ENCODE measurements at places on chromosomes 11 and 22.
A peak's percentile ranks its signal among the peaks of the same experiment; 100 is the strongest.

- peak; percentile 93 for DNase-seq
- H3K4me1 ChIP-seq, result peaks cover 21% of the 10 kb centered on the region
- no peaks in the 10 kb centered on the region for H3K27me3 ChIP-seq
Measured at GRCh38 chr11:63887386-63887999, 29.5 kb downstream of the RCOR2 start.

GRCh38 chr22:28656181-28656580 is 23.5 kb downstream of the TTC28 start:
- no peak overlapping the region for H3K4me3 ChIP-seq
- peak; percentile 45 for DNase-seq
- no peak overlapping the region for H3K27ac ChIP-seq
- H3K4me1 ChIP-seq, result no peaks in the 10 kb centered on the region

DNA sequence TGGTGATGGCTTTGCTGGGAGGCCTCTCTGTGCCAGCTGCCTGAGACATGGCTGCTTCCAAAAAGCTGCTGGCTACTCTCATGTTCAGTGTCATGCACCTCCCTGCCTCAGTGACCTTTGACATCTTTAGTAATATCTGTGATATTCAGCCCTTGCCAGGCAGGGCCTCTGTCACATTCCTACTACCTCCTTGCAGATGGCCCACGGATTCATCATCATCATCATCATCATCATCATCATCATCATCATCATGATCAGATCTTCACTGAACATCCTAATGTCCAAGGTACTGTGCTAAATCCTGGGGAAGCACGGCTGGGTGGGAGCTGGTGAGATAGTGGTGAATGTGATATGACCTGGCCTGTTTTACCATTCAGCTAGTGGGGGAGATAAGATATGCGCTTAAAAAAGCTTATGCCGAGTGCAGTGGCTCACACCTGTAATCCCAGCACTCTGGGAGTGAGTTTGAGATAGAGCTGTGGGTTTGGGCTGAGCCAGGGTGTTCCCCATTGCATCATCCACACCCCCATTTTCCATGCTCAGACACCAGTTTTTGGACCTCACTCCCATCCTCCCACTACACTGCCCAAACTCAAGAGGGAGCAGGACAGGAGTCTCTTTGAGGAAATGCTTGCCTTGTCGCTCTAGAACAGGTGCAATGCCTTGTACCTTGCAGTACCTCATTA is 17.1 kb upstream of the TMPRSS13 start:
- H3K4me3 ChIP-seq, result no peak overlapping the region
- H3K27me3 ChIP-seq, result no peaks in the 10 kb centered on the region
- no peaks in the 10 kb centered on the region for H3K36me3 ChIP-seq
- H3K27ac ChIP-seq, result no peak overlapping the region
- no peaks in the 10 kb centered on the region for H3K4me1 ChIP-seq

DNA sequence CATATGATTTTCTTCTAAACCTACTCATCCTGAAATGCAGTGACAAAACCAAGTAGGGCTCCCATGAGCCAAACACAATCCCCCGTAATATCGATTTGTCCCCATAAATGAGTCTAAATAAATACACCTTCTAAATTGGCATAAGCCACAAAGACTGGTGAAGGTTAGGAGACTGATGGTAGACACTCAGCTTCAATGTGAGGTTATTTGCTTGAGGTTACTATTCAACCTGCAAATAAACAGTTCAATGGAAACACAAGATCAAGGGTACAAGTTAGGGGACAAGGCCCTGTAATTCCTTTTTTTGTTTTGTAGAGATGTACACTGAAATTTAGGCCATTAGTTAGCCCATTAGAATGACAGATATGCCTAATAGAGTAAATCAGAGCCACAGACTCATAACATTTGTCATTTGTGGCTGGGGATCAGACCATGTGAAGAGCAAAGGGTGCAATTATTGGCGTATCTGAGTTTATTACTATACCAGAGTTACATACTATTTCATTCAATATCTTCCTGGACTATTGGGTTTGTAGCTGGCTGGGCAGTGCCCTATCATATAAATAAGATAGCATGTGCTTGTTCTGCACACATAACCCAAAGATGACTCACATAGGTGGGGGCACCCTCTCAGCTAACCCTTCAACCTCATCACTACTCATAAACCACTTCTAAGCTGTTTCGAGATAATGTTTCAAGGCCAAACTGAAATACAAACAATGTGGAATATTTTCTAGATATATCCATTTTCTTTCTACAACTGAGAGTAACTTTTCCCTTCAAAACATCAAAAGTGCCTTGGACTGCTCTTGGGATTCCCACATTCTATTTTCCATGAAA is 695.3 kb downstream of the KCNA4 start:
- H3K27me3 ChIP-seq, result no peaks in the 10 kb centered on the region
- no peak for DNase-seq
- H3K4me3 ChIP-seq, result no peak overlapping the region
- H3K27ac ChIP-seq, result no peak overlapping the region
- no peaks in the 10 kb centered on the region for H3K4me1 ChIP-seq

DNA sequence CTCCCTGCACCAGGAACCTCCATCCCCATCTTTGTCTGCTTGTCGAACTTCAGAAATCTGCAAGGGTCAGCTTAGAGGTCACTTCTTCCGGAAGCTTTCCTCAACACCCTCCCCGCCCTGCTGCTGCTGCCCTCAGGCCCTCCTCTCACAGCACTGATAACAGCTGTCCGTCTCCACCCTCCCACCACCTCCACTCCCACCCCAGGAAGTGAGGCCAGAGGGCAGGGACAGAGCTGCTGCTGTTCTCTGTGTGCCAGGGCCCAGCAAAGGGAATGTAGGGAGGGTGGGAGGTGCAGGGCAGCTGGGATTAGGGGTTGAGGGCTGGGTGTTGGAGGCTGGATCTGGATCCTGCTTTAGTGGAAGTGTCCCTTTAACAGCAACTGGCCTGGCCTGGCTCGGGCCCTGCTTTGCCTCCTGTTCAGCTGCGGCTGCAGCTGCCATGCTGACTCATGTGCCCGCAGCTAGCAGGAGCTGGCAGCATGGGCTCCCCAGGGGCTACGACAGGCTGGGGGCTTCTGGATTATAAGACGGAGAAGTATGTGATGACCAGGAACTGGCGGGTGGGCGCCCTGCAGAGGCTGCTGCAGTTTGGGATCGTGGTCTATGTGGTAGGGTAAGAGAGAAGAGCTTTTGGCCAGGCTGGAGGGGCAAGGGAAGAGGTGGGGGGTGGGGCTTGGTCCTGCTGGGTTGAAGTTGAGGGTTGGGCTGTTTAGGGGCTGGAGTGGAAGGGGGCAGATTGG is at the start of gene P2RX6:
TSS of gene P2RX6 (plus strand) at position 440 of the 740 bp plus-strand sequence. CDS start at position 450, 10 bp downstream.
- peaks cover 5% of the 10 kb centered on the region for H3K4me1 ChIP-seq
- no peaks in the 10 kb centered on the region for H3K27me3 ChIP-seq
- no peaks in the 10 kb centered on the region for H3K36me3 ChIP-seq

DNA sequence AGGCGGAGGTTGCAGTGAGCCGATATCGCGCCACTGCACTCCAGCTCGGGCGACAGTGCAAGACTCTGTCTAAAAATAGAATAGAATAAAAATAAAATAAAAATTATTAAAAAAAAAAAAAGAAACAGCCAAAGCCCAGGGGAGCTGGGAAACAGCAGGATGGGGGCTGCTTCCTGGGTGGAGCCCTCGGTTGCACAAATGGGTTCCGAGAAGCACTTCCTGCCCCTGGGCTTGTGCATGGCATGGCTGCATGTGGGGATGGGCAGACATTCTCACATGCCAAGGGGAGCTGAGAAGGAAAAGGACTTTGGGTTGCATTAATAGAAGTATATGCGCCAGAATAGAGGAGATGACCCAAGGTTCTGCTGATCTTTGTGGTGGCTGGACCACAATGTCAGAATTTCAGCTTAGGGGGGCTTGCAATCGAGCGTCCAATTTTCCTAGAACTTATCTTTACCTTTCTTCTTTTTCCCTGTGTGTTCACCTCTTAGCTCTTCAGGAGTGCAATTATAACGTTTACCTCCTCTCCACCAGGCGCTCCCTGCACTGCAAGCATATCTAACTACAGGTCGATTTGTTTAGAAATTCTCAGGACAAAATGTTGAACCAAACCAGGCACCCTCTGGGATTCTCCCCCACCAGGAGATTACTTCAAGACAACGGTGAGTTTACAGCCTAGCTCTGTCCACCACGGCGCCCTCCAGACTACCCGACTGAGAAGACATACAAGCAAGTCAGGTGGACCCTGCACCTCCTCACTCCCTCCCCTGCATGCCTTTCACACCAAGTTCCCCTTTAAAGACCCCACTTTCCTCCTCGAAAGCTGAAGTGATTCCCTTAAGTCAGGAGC is 53.2 kb downstream of the SHISAL1 start:
- no peak for DNase-seq
- no peak overlapping the region for H3K27ac ChIP-seq
- no peaks in the 10 kb centered on the region for H3K27me3 ChIP-seq
- no peaks in the 10 kb centered on the region for H3K36me3 ChIP-seq

- DNase-seq, result no peak
- no peak overlapping the region for H3K4me3 ChIP-seq
- H3K4me1 ChIP-seq, result no peaks in the 10 kb centered on the region
- H3K27me3 ChIP-seq, result no peaks in the 10 kb centered on the region
Measured at GRCh38 chr11:87031433-87032170, 6.1 kb upstream of the TMEM135 start.

GRCh38 chr11:110762590-110762989 is 50.4 kb upstream of the ARHGAP20 start:
- H3K27ac ChIP-seq, result no peak overlapping the region
- no peak for DNase-seq
- H3K4me3 ChIP-seq, result no peak overlapping the region
- peaks cover 1% of the 10 kb centered on the region for H3K27me3 ChIP-seq
- no peaks in the 10 kb centered on the region for H3K36me3 ChIP-seq

DNA sequence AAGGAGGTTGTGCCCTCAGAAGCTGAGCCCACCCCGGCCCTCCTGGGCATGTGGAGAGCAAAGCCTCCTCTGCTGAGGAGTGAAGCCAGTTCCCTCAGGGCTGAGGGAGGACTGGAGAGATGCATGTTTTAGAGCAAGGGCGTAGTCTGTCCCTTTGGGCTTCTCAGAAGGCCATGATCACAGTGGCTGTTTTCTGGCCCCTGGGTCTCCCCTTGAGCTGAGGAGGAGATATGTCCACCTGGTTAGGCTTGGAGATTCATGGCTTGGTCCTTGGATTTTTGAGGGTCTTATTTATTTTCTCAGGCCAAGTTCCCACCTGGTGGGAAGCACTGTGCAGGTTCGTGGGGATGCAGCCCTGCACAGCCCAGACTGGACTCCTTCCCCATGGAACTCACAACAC is 46.5 kb upstream of the THY1 start:
- no peaks in the 10 kb centered on the region for H3K27me3 ChIP-seq
- H3K27ac ChIP-seq, result no peak overlapping the region
- no peak for DNase-seq
- H3K36me3 ChIP-seq, result no peaks in the 10 kb centered on the region
- H3K4me3 ChIP-seq, result no peak overlapping the region
- H3K4me1 ChIP-seq, result peaks cover 3% of the 10 kb centered on the region

DNA sequence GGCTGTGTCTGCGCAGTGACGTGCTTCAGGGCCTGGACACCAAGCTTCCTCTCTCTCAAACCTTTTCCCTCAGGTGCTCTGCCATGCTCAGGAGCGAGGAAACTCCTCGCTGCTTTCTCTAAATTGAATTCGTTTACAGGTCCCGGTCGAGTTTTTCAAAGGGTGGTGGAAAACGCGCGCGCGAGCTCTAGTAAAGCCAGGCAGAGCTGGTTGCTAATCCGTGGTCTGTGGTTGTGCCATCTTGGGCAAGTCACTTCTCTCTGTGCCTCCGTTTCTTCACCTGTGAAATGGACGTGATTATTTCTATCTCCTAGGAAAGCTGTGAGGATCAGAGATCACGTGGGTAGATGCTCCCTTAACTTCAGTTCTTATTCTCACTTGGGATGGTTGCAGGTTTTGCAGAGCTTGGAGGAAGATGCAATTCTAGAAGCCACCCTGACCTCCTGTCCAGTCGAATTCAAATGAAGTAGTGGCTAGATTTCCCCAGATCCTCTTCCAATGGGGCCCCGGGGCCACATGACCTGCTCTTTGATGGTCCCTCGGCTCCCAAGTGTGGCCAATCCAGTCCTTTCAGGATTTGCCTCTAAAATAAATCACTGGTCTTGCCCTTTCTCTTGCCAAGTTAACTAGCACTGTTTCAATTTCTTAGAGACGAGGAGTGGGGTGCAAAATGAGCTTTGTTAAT is 10.5 kb upstream of the ALX4 start:
- H3K27ac ChIP-seq, result no peak overlapping the region
- H3K36me3 ChIP-seq, result no peaks in the 10 kb centered on the region
- no peaks in the 10 kb centered on the region for H3K4me1 ChIP-seq

DNA sequence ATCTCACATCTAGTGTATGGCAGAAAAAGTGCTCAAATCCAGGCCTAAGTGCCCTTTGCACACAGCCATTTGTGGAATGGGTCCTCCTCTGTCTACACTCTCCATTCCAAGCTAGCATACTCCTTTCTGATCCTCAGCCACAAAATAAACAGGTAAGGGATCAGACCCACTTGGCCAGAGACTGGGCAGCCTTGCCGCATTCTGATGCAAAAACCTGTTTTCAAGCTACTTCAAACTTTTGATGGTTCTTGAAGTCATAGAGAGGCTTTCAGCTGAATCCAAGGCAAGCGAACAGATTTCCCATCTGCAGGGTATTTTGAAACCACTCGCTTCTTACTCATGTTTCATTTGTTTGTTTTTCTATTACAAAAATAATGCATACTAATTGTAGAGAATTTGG is 136.6 kb upstream of the NAV2 start:
- H3K27me3 ChIP-seq, result no peaks in the 10 kb centered on the region
- H3K4me3 ChIP-seq, result no peak overlapping the region
- peaks cover 2% of the 10 kb centered on the region for H3K4me1 ChIP-seq
- no peaks in the 10 kb centered on the region for H3K36me3 ChIP-seq
- H3K27ac ChIP-seq, result no peak overlapping the region
- no peak for DNase-seq

DNA sequence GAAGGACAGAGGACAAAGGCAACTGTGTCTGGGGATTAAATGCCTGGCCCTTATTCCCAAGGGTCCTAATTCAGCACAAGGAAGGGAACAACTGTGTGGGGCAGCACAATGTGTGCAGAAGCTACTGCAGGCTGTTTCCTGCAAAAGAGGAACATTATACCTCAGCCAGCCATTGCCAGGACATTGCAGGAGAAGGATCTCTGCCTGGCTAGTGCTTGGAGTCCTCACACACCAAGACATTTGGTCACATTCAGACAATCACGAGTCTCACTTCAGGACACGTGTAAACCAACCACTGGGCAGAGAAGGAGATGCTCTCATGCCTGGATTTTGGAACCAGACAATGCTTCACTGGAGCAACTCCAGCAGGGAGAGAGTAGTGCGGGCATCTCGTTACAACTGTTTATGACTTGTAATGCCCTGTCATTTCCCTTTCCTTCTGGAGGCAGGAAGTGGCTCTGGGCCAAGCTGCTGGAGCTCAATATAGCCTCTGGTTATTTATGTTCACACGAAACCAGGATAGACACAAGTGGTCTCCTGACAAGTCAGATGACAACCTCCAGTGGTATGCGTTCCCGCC is 23.9 kb upstream of the ZC3H12C start:
- H3K27me3 ChIP-seq, result no peaks in the 10 kb centered on the region
- no peak overlapping the region for H3K27ac ChIP-seq
- H3K36me3 ChIP-seq, result no peaks in the 10 kb centered on the region
- DNase-seq, result no peak
- H3K4me1 ChIP-seq, result no peaks in the 10 kb centered on the region

- H3K27me3 ChIP-seq, result no peaks in the 10 kb centered on the region
- no peak overlapping the region for H3K27ac ChIP-seq
- no peaks in the 10 kb centered on the region for H3K4me1 ChIP-seq
- H3K36me3 ChIP-seq, result no peaks in the 10 kb centered on the region
- no peak overlapping the region for H3K4me3 ChIP-seq
Measured at GRCh38 chr11:11533751-11534150, 88.1 kb downstream of the GALNT18 start.

GRCh38 chr22:38965614-38966379 is 8.4 kb downstream of the APOBEC3A start:
- no peak for DNase-seq
- no peaks in the 10 kb centered on the region for H3K4me1 ChIP-seq
- H3K27me3 ChIP-seq, result no peaks in the 10 kb centered on the region
- H3K4me3 ChIP-seq, result no peak overlapping the region
